ENCODE measurements at places on chromosomes 3 and 15. TPM values are rescaled to one million over a fixed set of nuclear protein-coding genes. Genes with fewer than 3 reads are reported as not detected.

The PLOD2 gene
- total RNA-seq: 46.1 TPM

The SKOR1 gene
- 0.08 TPM for total RNA-seq

The TFG gene
- total RNA-seq: 68.9 TPM

The OR5K2 gene
- not detected for total RNA-seq

The AGBL1 gene
- not detected for total RNA-seq

The GP9 gene
- not detected for total RNA-seq

The ACSBG1 gene
- total RNA-seq: under 0.01 TPM

The AADACL2 gene
- total RNA-seq: not detected

The LRTM1 gene
- total RNA-seq: not detected

The FANCD2 gene
- total RNA-seq: 26.8 TPM

The CLK3 gene
- 41.5 TPM for total RNA-seq

The FBXL22 gene
- total RNA-seq: 0.54 TPM

The PLIN1 gene
- total RNA-seq: 0.41 TPM

The STRIT1 gene
- not detected for total RNA-seq

The XCR1 gene
- not detected for total RNA-seq

The NMB gene
- 4.1 TPM for total RNA-seq

The TRIM59 gene
- 47.8 TPM for total RNA-seq

The C3orf70 gene
- total RNA-seq: 1.1 TPM

The ITIH1 gene
- total RNA-seq: not detected

The PDE8A gene
- total RNA-seq: 20.6 TPM

The DNAJA4 gene
- 0.65 TPM for total RNA-seq

The GRK7 gene
- total RNA-seq: not detected

The FBLN2 gene
- total RNA-seq: 452 TPM

The ADCY5 gene
- under 0.01 TPM for total RNA-seq

The AMIGO3 gene
- 0.27 TPM for total RNA-seq

The POLG gene
- total RNA-seq: 40.3 TPM

The CHRM5 gene
- not detected for total RNA-seq

The LRRC15 gene
- total RNA-seq: 10.0 TPM

The SNX33 gene
- total RNA-seq: 35.2 TPM

The IL5RA gene
- not detected for total RNA-seq

The SMAD6 gene
- 27.2 TPM for total RNA-seq

The ATP13A5 gene
- not detected for total RNA-seq

The MORC1 gene
- total RNA-seq: not detected

The SLC9A9 gene
- total RNA-seq: 32.8 TPM

The UPK1B gene
- total RNA-seq: not detected

The RAB27A gene
- total RNA-seq: 27.7 TPM

The SELENOT gene
- 37.9 TPM for total RNA-seq

The ADIPOQ gene
- not detected for total RNA-seq

The ZNF35 gene
- 10.1 TPM for total RNA-seq

The UNC13C gene
- 0.81 TPM for total RNA-seq

The GABRR3 gene
- total RNA-seq: not detected

The ANKRD63 gene
- total RNA-seq: not detected

The PRSS50 gene
- not detected for total RNA-seq

The B3GALNT1 gene
- 28.5 TPM for total RNA-seq

The CFAP44 gene
- total RNA-seq: 11.0 TPM
